ENCODE measurements at places on chromosomes 16 and 17.

DNA sequence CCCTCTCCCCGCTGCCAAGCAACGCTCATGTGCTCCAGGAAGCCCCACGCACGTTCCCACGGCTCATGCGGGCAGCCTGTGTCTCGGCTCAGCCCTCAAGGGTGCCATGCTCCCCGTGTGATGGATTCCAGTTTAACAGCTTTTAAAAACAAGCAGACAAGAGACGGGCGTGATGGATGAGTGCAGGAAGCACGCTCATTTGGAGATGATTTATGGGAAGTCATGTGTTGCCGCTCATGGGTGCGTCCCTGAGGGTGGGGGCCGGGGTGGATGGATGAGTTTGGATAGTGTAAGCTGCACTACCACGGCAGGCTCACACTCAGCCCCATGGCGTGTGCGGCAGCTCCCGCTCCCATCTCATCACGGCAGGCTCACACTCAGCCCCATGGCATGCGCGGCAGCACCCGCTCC, 132.8 kb downstream of the RBFOX3 start:
- no peak for DNase-seq

GRCh38 chr17:61389670-61390478, 9.8 kb upstream of the TBX2 start:
- DNase-seq, result no peak

- DNase-seq, result peak; percentile 65
Measured at GRCh38 chr17:76714822-76715495, 4.2 kb upstream of the MXRA7 start.

DNA sequence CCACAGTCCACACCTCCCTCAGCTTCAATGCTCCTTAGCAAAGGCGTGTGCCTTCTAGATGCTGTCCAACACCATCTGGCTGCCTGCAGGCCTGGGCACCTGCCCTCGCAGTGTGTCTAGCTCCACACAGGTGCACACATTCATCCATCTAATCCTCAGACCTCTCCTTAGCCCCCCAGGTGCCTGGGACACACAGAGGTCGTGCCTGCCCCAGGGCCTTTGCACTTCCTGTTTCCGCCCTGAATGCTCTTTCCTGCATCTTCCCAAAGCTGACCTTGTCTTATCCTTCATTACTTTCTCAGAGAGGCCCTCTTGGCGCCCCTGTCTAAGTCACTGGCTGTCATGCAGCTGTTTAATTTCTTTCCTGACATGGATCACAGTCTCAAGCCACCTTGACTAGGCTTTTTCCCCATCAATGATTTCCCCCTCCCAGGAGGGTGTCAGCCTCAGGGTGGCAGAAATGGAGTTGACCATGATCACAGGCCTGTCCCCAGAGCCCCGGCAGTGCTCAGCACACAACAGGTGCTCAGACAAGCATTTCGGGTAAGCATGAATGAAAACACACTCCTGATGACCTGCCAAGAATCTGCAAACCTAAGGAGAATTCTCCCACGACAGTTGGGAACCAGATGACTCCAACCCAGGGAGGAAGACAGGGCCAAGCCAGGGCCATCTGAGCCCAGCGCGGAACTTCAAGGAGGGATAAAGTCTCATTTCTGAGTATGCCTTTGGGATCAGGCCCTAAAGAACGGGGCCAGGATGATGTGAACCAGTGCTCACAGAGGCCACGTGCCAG, 76.3 kb downstream of the LITAF start:
- DNase-seq, result no peak

DNA sequence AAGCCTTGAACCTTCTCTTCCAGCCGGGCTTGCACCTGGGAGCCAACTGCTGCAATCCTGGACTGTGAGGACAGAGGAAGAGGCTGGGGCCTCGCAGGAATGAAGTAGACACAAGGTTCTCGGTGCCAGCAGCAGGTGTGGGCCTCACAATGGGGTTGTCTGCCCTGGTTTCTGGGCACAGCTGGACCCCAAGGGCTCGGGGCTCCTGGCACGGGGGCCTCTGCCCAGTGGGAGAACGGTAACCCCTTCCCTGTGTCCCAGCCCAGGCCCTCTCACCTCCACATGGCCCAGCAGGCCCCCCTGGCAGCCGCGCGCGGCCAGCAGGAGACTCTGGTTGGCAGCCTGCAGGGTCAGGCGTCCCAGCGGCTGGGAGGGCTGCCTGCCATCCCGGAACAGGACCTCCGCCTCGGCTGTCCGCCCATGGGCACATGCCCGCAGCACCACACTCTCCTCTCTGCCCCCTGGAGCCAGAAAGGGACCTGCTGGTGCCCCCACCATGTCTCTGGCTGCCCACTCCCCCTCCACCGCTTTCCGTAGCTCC, 46.9 kb downstream of the RMI2 start:
- DNase-seq, result no peak

- no peak for DNase-seq
Measured at GRCh38 chr16:87407511-87408112, 15.5 kb downstream of the MAP1LC3B start.

DNA sequence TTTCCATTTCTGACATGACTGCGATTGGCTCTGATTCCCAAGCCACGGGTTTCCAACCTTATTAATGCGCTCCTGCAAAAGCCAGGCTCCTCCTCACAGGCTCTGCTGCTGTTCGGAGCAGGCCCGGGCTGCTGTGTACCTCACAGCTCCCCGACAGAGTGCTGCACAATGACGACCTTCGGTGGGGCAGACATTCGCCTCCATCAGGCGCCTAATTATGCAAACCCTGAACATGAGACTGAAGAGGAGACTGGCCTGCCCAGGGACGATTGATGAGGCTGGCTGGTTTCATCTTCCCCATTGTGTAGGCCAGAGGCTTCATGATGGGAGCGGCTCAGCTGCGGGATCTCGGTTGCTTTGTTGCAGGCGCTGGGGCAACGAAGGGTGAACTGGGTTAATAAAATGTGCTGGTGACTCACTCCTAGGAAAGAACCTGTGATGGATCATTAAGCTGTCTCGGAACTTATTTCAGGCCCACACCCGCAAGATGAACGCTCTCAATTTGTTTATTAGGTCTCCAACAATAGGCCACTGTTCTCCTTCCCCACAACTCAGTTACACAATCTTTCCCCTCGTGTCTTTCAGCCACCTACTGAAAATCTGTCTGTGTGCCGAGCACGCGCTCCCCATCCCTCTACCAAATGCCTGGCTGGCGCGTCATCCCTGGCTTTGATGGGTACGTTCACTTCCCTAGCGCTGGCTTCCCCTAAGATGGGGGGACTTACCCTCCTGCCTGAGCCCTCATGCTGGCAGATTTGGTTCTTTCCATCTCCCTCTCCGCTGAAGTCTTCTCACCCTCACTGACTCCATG, 27.2 kb upstream of the TOB1 start:
- no peak for DNase-seq

GRCh38 chr17:36928471-36929345, 8.6 kb upstream of the LHX1 start:
- no peak for DNase-seq

DNA sequence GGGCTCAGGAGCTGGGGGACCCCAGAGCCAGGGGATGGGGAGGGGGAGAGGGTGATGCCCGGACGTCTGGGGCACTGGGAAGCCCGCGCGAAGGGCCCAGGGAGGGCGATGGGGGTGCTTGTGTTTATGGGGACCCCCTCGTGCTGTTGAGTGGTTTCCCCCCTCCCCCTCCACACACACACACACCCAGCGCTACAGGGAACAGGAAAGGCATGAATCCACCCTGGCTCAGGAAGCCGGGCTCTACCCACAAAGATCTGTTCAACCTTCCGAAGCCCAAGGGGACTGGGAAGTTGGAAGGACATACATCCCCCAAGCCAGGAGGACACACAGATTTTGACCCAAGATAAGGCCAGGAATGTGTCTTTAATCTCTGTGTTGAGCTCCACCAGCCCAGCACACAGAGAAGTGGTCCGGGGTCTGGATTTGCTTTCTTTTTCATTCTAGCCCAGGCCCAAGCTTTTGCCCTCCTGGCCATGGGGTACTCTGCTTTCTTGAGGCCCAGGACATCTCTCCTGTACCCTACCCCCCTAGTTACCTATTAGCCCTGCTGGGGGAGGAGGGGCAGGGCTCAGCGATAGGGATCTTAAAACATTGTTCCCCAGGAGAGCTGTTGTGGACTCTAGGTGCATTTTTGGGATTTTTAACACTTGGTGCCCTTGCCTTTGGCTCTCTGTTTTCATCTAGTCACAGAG, 1.2 kb downstream of the UBALD2 start:
- no peak for DNase-seq

DNA sequence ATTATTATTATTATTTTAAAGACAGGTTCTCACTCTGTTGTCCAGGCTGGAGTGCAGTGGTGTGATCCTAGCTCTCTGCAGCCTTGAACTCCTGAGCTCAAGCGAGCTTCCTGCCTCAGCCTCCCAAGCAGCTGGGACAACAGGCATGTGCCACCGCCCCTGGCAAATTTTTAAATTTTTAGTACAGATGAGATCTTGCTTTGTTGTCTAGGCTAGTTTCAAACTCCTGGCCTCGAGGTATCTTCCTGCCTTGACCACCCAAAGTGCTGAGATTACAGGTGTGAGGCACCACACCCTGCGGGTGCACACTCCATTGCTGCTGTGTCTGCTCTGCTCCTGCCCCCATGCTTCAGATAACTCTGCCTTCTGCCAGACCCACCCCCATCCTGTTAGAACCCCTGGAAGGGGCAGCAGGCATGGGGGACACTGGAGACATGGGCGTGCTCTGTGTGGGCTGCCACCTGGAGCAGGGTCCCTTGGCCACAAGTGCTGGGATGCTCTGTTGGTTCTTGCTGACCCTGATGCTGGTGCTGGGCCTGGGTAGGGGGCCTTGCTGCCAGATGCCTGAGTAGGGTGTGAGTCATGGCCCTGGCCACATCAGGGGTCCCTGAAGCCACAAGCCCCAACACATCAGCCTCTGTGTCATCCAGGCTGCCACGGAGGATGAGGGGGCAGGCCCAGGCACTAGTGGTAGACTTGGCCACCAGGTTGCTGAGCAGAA, 2.6 kb downstream of the GGT6 start:
- DNase-seq, result no peak

DNA sequence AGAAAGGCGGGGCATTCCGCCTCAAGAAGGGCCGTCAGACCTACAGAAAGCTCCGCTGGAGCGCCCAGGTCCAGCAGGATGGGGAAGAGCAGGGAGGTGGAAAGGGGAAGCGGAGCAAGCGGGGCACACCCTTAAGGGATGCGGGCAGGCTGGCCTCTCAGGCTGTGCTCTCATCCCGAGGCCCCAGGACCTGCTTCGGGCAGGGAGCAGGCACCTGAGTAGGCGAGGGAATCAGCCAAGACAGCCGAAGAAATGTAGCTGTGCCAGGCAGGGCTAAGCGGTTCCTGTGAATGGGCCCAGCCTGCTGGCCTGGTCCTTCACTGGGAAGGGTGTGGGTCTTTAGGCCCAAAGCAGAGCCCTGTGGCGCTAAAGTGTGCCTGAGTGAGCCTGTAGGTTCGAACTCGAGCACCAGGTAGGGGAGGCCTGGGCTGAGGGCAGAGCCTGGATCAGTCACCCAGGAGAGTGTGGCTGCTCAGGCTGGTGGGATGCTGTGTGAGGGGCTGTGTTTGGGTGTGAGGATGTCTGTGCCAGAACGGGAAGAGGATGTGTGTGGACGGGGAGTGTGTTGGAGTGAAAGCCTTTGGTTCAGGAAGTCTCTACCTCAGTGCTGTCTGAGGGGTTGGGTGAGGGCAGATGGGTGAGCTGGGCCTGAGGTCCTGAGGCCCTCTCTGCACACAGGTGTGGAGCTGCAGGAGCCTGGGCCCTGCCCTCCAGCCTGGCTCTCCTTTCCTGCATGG, 3.3 kb downstream of the TBX4 start:
- DNase-seq, result no peak

DNA sequence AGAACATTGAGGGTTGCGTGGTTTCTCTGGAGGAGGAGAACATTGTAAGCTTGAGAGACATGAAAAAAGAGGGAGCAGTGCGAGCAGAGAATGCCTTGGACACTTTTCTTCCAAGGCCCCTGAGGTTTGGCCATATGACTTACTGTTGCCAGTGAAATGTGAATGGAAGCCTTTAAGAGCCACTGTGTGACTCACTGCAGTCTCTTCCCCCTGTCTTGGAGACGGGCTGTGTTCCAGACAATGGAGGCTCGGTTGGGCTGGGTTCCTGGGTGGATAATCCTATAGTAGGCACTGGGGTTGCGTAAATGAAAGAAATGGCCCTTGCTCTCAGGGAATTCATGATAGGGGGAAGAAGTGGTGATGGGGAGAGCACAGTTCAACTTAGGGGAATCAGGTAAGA, 75.5 kb downstream of the SHISA9 start:
- no peak for DNase-seq

DNA sequence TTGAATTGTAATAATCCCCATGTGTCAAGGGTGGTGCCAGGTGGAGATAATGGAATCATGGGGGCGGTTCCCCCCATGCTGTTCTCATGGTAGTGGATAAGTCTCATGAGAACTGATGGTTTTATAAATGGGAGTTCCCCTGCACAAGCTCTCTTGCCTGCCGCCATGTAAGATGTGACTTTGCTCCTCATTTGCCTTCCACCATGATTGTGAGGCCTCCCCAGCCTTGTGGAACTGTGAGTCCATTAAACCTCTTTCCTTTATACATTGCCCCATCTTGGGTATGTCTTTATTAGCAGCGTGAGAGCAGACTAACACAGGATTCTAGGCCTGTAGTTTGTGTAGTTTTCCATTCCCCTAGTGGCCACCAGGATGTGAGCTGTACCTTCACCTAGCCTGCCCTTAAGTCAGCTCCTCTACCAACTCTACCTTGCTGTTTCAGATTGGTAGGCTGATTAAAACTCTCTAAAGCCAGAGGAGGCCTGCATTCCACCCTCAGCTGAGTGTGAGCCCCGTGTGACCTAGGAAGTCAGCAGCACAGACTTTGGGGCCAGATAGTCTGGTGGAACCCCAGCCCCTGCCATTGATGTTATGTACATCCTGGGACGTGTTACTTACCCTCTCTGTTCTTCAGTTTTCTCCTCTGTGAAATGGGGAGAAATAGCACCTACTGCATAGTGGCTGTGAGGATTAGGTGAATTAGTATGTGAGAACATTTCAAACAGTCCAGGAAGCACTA, 252.4 kb upstream of the CACNG5 start:
- DNase-seq, result no peak

GRCh38 chr17:66782851-66783250, 52.1 kb upstream of the CACNG5 start:
- DNase-seq, result no peak
